AML-193 (cell line): ENCODE measurements at places on chromosomes 11 and 22.

DNA sequence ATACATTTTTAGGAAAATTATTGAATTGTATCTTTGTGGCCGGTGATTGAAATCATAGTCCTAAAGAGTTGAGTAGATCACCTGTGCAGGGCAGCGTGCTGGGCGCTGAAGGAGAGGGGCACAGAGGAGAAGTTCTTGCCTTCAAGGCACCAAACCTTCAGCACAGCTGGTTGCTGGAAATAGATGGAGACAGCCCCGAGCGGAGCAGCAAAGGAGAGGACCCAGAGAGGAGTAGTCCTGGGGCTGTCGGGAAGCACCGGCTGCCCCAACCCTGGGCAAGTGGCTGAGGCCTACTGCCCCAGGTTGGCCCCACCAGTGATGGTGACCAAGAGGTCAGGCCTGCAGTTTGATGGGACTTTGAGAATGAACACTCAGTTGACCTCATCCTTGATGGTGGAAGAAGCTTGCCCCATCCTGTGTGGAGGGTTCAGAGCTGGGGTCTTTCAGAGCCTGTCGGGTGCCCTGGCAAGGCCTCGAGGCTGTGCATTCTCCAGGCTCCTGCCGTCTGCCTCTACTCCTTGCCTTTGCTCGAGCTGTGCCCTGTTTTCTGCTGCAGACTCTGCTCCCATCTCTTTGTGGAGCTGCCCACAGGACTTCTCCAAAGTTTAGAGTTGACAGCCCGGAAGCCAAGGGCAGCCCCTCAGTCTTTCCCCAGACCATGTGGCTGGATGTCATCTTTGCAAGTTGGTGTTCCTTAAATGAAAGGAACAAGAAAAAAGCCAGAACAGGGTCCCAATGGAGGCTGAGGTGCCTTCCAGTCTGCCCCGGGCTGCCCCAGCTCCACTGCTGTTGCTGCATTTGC is 285.1 kb downstream of the TBC1D22A start:
- no peak for DNase-seq

- no peak for DNase-seq
These were observed 4.5 kb downstream of the FAM118A start for GRCh38 chr22:45314054-45314721.

GRCh38 chr11:334264-334994 is 13.8 kb upstream of the IFITM3 start:
- DNase-seq: no peak

DNA sequence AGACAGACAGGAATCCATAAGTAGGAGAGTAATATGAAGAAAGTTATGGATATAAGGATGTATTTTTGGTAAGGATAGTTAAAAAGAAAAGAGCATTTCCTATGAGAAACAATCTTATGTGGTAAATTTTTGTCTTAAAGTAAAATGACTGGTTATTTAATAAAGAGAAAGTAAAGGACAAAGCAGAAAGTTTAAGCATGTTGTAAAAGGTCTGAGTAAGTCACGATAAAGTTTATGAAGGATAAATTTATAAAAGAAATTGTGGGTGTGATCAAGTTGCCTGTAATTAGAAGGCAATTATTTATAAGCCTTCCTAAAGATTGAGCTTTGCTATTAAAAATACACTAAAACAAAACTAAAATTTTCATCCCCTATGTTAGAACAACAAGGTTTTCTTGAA is 314.7 kb upstream of the SYN3 start:
- no peak for DNase-seq

- DNase-seq: no peak
These were observed 10.5 kb upstream of the TMEM121B start for GRCh38 chr22:17131686-17132085.

DNA sequence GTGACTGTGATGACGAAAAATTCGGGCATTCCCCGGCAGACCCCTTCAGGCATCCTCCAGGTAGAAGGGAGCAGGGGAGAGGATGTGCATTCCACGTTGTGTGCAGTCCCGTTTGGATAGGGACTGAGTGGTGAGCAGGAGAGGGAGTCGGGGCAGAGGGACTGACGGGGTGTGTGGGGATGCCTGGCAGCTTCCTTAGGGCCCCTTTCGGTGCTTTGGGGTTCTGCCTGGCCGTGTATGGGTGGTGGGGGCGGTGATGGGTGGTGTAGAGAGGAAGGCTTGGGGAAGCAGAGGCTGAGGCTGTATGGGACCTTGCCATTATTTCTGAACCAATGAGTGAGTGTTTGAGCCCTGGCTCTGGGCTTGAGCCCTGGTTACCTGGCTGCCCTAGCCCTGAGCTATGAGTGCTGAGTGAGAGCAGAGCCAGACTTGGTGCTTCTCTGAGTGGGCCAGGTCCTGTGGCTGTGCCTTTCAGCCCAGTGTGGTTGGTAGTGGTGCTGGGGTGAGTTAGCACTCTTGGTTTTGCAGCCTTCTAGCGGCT is 914 bp downstream of the INPPL1 start:
- DNase-seq: no peak

DNA sequence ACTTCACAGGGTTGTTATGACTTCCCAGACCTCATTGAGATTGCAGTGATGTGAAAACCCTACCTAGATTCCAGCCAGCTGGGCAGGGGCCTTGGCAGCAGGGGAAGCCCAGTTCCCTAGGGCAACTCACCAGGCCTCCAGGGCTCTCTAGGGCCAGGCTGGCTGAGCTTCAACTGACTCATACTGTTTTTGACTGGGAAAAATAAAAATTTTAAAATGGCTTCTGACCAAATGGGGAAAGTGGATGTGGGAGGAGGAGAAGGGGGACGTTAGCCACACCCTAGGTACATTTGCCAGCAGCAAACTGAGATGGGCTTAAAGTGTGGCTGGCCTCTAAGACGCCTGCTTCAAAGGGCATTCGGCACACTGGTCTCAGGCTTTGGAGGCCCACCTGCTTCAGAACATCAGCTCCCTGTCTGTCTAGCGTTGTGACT is 39.0 kb downstream of the BMAL1 start:
- no peak for DNase-seq

- peak; percentile 13 for DNase-seq
These were observed 9.6 kb upstream of the RELA start for GRCh38 chr11:65672180-65672860.

DNA sequence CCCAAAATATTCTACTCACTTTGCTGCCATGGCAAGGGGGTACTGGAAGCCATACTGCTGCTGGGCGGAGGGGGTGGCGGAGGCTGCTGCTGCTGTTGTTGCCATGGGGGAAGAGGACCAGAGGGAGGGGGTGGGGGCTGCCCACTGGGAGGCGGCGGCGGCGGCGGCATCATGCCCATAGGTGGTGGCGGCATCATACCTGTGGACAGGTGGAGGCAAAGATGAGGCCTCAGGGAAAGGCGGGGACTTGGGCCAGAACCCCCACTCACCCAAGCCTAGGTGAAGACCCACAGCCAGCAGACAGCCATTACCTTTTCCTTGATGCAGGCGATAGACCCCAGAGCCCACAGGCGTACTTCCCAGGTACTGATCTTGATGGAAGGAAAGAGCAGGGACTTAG is 7.1 kb upstream of the PYGM start:
- DNase-seq: no peak

GRCh38 chr11:20158597-20159257 is 1.5 kb downstream of the DBX1 start:
- DNase-seq: no peak

- DNase-seq: no peak
These were observed 565.8 kb downstream of the BUD13 start for GRCh38 chr11:116207019-116207418.

DNA sequence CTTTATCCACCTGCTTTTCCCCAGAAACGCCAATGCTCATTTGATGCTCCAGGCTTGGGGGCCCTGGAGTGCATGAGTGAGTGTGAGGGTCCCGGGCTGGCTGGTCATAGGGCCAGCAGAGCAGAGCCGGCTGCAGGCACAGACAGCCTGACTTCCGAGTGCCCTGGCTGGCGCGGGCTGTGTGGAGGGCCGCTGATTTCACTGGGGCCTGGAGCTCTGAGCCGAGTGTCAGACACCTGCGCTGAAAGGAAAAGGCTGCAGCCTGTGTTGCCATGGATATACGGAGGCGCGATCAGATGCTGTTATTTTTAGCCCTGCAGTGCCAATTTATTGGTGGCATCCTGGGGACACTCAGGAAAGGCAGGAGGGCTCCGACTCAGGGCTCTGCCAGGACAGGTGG is 87.6 kb downstream of the ST3GAL4 start:
- no peak for DNase-seq

- DNase-seq: no peak
These were observed 1129.3 kb upstream of the RAG2 start for GRCh38 chr11:37727371-37727770.

- DNase-seq: peak; percentile 5
These were observed 1.3 kb downstream of the TMEM86A start for GRCh38 chr11:18699848-18700261.

DNA sequence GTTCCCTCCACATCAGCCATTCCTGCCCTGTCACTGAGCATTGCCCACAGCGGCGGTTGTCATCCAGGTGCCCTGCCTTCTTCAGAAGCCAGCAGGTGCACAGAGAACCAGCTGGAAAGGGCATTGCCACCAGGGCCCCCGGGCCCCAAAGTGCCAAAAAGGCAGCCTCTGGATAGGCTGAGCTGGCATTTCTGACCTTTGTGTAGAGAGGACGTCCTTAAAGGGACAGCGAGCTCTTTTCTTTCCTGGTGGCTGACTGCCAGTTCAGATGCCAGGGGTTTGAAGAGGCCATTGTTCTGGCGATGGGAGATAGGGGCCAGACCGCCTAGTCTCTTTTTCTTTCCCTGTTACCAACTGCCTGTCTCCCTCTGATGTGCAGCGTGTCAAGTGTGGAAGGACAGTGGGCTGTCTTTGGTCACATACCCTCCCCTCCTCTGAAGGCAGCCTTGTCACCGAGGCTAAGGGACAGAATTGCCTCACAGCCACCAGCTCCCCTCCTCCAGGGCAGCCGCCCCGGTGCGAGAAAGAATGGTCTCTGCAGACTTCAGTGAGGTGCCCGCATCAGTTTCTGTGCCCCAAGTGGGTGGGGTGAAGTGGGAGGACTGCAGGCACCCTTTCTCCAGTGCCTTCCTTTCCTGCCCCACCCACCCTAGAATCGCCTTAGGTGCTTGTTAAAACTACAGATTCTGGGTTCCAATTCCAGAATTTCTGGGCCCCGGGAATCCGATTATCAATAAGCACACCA is 109.6 kb downstream of the SCN3B start:
- no peak for DNase-seq

- DNase-seq: no peak
These were observed 298.4 kb upstream of the LUZP2 start for GRCh38 chr11:24198481-24198880.

- no peak for DNase-seq
These were observed 104.5 kb downstream of the CTTN start for GRCh38 chr11:70502677-70503467.

DNA sequence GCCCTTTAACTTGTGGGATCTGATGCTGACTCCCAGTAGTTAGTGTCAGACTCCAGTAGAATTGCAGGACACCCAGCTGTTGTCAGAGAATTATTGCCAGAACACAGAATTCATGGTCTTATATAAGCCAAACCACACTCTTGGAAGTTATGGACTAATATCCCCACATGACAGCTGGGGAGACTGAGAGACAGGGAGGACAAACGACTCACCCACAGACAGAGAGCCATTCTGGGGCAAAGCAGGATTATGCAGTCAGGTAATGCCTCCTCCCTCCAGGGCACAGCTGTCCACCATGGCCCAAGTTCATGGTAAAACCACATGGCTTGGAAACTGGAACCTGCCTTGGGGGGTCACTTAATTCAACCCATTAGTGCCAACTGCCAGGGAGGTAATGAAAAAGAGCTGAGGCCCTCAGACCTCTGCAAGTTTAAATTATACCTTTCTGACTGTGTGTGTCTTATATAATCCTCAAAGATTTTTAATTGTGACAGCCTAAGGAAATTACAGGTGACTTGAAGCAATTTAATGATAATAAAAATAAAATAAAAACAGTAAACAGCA is 299.5 kb downstream of the BUD13 start:
- no peak for DNase-seq

- no peak for DNase-seq
These were observed 53.4 kb upstream of the CRYBB3 start for GRCh38 chr22:25146307-25146706.

- DNase-seq: no peak
These were observed 1.8 kb downstream of the TTC38 start for GRCh38 chr22:46269564-46269963.

DNA sequence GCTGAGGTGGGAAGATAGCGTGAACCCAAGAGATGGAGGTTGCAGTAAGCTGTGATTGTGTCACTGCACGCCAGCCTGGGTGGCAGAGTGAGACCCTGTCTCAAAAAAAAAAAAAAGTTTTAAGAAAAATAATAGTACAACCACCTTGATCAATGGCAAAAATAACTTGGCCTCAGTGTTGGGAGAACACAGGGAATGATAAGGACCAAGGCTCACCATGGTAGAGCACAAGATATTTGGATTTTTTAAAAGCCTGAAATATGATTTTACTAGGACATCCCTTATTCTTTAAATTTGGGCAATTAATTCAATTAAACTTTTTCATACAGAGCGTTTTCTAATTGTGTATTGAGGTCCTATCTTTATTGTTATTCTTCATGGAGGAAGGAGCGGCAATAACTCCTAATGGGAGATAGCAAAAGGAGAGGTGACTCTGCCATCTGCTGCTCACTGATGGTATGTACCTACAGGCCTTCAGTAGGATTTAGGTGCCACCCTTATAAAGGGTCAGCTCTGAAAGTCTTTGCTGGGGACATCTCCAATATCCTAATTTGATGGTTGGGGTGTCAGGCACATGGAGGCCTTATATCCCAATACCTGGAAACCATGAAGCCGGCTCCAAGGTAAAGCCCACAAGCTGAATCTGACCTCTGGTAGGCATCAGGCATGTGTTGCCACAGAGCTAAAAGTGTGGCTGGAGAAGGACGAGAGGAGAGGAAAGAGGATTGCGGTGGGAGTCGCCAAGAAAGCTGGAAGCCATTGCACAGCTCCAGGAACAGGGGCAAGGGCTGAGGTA is 21.9 kb upstream of the POLD3 start:
- DNase-seq: peak; percentile 40

DNA sequence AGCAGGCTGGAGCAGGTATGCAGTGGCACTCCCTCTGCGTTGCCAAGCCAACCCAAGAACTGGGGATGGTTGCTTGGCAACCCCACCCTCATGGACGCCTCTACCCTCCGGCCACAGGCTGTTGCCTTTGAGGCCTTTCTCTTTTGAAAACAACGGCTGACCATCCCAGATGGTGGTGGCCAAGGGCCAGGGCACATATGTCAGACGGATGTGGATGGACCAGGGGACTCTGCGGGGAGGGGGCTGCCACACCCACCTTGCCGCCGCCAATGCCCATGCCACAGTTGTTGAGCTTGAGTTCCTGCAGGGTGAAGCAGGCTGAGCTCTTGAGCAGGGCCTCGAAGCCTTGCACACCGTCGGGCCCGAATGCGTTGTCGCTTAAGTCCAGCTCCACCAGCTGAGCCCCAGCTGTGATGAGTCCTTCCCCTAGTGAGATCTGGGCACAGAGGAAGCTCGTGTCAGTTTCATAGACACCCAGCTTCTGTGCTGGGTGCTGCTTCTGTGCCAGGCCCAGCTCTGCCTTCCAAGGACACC is 21.5 kb downstream of the RANGAP1 start:
- no peak for DNase-seq
